ENCODE measurements at places on chromosomes 11 and 22. TPM values are rescaled to one million over a fixed set of nuclear protein-coding genes. Genes with fewer than 3 reads are reported as not detected.
A peak's percentile ranks its signal among the peaks of the same experiment; 100 is the strongest.

The RHOG gene
- 57.8 TPM for total RNA-seq

The TSSK2 gene
- not detected for total RNA-seq

The PARVG gene
- not detected for total RNA-seq

The TUB gene
- total RNA-seq: 8.2 TPM

DNA sequence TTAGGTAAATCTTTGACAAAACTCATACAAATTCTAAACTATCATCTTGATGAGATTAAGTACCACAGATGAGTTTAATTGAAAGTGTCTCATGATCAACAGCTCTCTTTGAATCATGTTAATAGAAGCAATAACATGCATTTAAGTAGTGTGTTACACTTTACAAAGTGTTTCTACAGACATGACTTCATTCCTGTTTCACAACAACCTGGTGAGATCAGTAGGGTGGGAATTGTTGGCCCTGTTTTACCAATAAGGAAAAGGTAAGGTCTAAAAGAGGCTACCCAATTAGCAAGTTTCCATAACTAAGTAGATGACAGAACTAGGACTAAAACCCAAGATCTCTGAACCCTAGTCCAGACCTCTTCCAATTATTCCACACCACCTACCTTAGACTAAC, 12.7 kb upstream of the PRSS23 start:
- H3K36me3 ChIP-seq: no peaks in the 10 kb centered on the region
- no peak overlapping the region for H3K4me3 ChIP-seq
- no peak overlapping the region for H3K27ac ChIP-seq
- peaks cover 45% of the 10 kb centered on the region for H3K4me1 ChIP-seq

GRCh38 chr22:42313204-42313603, 42.8 kb upstream of the TCF20 start:
- H3K27ac ChIP-seq: no peak overlapping the region
- no peak overlapping the region for H3K4me3 ChIP-seq
- H3K36me3 ChIP-seq: no peaks in the 10 kb centered on the region
- peaks cover 6% of the 10 kb centered on the region for H3K4me1 ChIP-seq
- peaks cover 47% of the 10 kb centered on the region for H3K27me3 ChIP-seq

GRCh38 chr11:132519241-132519815, 1013.0 kb downstream of the OPCML start:
- peak overlapping the region; percentile 13 for H3K27ac ChIP-seq
- H3K4me3 ChIP-seq: peak overlapping the region; percentile 5
- H3K36me3 ChIP-seq: no peaks in the 10 kb centered on the region
- peak; percentile 71 for DNase-seq

GRCh38 chr22:36879775-36880174, 19.0 kb downstream of the NCF4 start:
- H3K4me3 ChIP-seq: no peak overlapping the region
- H3K4me1 ChIP-seq: peaks cover 24% of the 10 kb centered on the region
- peaks cover 39% of the 10 kb centered on the region for H3K27me3 ChIP-seq

GRCh38 chr11:8356721-8357504, 93.2 kb upstream of the LMO1 start:
- H3K27ac ChIP-seq: no peak overlapping the region
- H3K4me3 ChIP-seq: no peak overlapping the region
- H3K27me3 ChIP-seq: peaks cover 47% of the 10 kb centered on the region
- no peaks in the 10 kb centered on the region for H3K36me3 ChIP-seq

GRCh38 chr11:130115218-130115617, 44.4 kb upstream of the ST14 start:
- peaks cover 21% of the 10 kb centered on the region for H3K4me1 ChIP-seq
- no peak for DNase-seq
- H3K4me3 ChIP-seq: no peak overlapping the region
- H3K27ac ChIP-seq: no peak overlapping the region
- peaks cover 2% of the 10 kb centered on the region for H3K27me3 ChIP-seq
- peaks cover 59% of the 10 kb centered on the region for H3K36me3 ChIP-seq

GRCh38 chr11:85276332-85276731, 350.8 kb downstream of the DLG2 start:
- H3K36me3 ChIP-seq: no peaks in the 10 kb centered on the region
- no peak for DNase-seq
- H3K27ac ChIP-seq: no peak overlapping the region
- H3K4me3 ChIP-seq: no peak overlapping the region

DNA sequence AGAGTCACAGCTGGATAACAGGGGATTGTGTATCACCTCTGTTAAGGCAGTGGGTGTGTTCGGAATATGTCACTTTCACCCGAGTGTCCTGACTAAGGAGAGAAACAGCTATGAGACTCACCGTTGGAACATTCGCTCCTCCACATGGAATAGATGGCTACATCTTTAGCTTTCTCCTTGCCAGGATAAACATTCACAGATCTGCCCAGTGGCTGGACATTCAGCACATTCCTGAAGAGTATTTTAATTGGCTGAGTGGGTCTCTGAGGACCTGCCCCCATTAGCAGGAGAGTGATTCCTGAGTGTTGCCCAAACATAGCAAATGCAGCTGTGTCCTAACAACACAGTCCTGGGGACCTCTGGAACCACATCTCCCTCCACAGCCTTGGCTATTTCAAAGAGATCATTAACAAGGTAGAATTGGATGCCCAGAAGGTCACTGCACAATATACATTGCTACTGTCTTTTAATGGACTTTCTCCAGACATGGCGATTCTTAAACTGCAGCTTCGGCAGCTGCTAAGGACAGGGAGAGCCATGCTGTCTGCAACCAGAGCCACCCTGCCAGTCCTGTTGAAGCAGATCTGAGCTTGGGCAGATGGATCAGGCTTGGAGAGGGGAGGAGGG, 435.0 kb upstream of the CADM1 start:
- DNase-seq: no peak
- H3K4me3 ChIP-seq: no peak overlapping the region
- H3K36me3 ChIP-seq: no peaks in the 10 kb centered on the region

DNA sequence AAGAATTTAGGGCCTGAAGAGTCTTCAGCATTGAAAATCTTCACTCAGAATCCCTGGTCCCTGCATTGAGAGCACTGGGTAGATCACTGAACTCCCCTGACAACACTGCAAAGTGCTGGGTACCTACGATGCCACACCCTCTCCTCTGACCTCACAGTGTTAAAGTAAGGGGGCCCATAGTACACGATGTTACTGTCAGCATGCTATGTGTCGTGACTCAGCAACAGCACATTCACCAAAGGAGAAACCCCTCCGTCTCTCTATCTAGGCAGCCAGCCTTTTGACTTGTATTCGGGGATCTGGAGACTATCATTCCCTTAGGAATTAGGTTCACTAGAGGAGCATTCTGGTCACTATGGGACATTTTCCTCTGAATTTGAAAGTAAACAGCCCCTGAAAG, 67.4 kb upstream of the PITPNB start:
- no peak for DNase-seq
- peaks cover 7% of the 10 kb centered on the region for H3K36me3 ChIP-seq
- H3K27ac ChIP-seq: no peak overlapping the region
- H3K4me1 ChIP-seq: peaks cover 11% of the 10 kb centered on the region

- no peaks in the 10 kb centered on the region for H3K36me3 ChIP-seq
- no peak overlapping the region for H3K4me3 ChIP-seq
- H3K27ac ChIP-seq: no peak overlapping the region
- H3K4me1 ChIP-seq: no peaks in the 10 kb centered on the region
- no peak for DNase-seq
Observed at GRCh38 chr11:133724116-133724515, 121.2 kb downstream of the SPATA19 start.

DNA sequence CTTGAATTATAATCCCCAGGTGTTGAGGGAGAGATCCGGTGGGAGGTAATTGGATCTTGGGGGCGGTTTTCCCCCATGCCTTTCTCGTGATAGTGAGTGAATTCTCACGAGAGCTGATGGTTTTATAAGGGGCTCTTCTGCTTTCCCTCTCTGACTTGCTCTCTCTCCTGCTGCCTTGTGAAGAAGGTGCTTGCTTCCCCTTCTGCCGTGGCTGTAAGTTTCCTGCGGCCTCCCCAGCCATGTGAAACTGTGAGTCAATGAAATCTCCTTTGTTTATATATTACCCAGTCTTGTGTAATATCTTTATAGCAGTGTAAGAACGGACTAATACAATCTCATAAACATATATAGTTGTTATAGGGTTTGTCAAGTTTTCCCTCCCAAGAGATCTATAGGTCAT, 32.8 kb downstream of the KCNE3 start:
- no peaks in the 10 kb centered on the region for H3K36me3 ChIP-seq
- DNase-seq: no peak
- H3K27ac ChIP-seq: no peak overlapping the region
- H3K4me3 ChIP-seq: no peak overlapping the region

- H3K36me3 ChIP-seq: no peaks in the 10 kb centered on the region
- H3K4me1 ChIP-seq: peaks cover 23% of the 10 kb centered on the region
- DNase-seq: no peak
- peak overlapping the region; percentile 64 for H3K4me3 ChIP-seq
Observed at GRCh38 chr22:35638001-35638400, 10.2 kb upstream of the APOL6 start.

DNA sequence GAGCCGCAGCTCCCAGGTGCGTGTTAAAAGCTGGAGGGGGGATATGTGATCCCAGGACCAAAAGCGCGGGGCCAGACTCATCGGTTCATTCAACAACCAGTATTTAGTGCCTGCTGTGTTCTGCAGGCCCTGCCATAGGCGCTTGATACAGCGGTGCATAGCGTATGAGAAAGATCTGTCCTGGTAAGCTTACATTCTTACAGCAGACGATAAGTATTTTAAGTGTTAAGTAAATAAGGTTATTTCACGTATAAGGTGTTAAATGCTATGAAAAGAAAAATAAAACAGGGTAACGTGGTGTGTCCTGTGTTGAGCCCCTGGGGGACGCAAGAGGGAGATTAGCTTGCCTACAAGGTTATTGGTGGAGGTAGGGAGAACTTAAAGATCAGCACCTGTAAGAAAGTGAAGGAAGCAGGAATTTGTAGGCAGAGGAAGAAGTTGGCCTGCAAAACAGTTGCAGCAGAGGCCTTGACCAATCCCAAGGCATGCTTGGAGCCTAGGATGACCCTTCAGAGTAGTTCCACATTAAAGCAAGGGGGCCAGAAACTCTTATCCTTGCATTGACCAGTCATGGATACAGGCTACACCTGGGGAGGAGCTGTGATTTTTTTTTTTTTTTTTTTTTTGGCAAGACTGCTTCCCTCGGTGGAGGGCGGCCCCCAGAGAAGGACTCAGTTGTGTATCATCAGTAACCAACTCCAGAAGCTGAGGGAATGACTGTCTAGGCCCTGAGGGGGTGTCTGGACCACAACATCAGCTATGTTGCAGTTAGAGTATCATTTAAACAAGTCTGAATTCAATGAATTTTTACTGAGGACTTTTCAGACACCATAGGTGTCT, 487 bp upstream of the LIPT2 start:
- H3K4me1 ChIP-seq: peaks cover 18% of the 10 kb centered on the region
- peak overlapping the region; percentile 29 for H3K27ac ChIP-seq
- peak; percentile 46 for DNase-seq
- peaks cover 1% of the 10 kb centered on the region for H3K27me3 ChIP-seq
- no peaks in the 10 kb centered on the region for H3K36me3 ChIP-seq

DNA sequence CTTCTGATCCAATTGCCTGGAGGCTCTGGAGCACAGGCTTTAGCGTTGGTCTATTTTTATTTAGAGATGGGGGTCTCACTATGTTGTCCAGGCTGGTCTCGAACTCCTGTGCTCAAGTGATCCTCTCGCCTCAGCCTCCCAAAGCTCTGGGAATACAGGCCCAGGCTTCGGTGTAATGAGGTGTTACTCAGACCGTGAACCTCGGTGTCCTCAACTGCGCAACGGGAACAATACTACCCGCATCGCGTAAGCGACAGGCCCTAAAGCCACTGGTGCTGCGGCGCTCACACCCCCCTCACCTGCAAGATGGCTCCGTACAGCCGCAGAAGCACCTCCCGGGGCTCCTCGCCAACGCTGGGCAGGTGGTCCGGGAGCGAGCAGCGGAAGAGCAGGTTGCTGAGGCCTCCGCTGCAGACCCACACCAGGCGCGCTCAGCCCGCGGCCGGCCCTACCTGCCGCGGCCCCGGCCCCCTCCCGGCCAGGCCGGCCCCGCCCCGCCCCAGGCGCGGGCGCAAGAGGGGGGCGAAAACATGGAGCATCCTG, 628 bp downstream of the CHKB start:
- H3K27me3 ChIP-seq: peaks cover 11% of the 10 kb centered on the region
- DNase-seq: no peak
- H3K4me3 ChIP-seq: peak overlapping the region; percentile 92
- peak overlapping the region; percentile 88 for H3K27ac ChIP-seq

- H3K4me3 ChIP-seq: peak overlapping the region; percentile 99
- peak overlapping the region; percentile 97 for H3K27ac ChIP-seq
- H3K27me3 ChIP-seq: peaks cover 5% of the 10 kb centered on the region
- DNase-seq: no peak
- peaks cover 46% of the 10 kb centered on the region for H3K36me3 ChIP-seq
Observed at GRCh38 chr11:17076517-17077239, 789 bp downstream of the RPS13 start.

DNA sequence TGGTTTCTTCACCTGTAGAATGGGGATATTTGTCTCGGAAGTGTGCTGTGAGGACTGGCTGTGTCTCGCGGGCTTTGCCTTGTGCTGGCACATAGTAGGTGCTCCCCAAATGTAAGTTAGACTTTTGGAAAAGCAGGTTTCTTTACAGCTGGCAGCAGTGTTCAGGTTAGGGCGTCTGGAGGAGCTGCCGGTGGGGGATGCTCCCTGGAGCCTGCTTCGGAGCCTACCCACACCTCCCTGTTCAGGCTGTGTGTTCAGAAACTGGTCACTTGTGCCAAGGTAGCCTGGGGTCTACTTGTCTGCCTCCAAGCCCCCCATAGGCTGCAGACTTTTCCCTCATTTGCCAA, 60.0 kb downstream of the OTOG start:
- no peaks in the 10 kb centered on the region for H3K4me1 ChIP-seq
- no peak overlapping the region for H3K4me3 ChIP-seq
- DNase-seq: no peak
- peaks cover 11% of the 10 kb centered on the region for H3K27me3 ChIP-seq
- H3K36me3 ChIP-seq: no peaks in the 10 kb centered on the region

GRCh38 chr11:118436639-118437207, 431 bp downstream of the KMT2A start:
- H3K27me3 ChIP-seq: no peaks in the 10 kb centered on the region
- DNase-seq: no peak
- H3K4me3 ChIP-seq: peak overlapping the region; percentile 92
- peaks cover 51% of the 10 kb centered on the region for H3K4me1 ChIP-seq
- H3K27ac ChIP-seq: peak overlapping the region; percentile 91

DNA sequence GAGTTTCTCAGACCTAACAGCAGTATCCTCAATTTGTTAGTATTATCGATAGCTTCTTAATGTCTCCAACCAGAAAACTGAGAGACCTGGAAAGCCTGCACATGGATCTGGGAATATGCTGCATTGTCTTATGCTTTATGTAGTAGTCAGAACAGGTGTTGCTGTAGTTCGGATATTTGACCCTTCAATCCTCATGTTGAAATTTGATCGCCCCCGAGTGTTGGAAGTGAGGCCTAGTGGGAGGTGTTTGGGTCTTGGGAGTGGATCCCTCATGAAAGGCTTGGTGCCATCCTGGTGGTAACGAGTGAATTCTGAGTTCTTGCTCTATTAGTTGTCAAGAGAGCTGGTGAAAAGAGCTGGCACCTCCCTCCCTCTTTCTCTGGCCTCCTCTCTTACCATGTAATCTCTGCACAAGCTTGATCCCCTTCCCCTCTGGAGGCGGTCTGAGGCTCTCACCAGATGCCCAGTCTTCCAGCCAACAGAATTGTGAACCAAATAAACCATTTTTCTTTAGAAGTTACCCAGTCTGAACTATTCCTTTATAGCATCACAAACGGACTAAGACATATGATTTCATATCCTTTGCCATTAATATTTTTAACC, 227.1 kb downstream of the DDX10 start:
- no peak for DNase-seq
- no peak overlapping the region for H3K27ac ChIP-seq
- H3K4me1 ChIP-seq: peaks cover 56% of the 10 kb centered on the region
- no peaks in the 10 kb centered on the region for H3K27me3 ChIP-seq
- H3K4me3 ChIP-seq: no peak overlapping the region

Data from HFFc6 (cell line).